ENCODE measurements at places on chromosomes 12 and 14.

DNA sequence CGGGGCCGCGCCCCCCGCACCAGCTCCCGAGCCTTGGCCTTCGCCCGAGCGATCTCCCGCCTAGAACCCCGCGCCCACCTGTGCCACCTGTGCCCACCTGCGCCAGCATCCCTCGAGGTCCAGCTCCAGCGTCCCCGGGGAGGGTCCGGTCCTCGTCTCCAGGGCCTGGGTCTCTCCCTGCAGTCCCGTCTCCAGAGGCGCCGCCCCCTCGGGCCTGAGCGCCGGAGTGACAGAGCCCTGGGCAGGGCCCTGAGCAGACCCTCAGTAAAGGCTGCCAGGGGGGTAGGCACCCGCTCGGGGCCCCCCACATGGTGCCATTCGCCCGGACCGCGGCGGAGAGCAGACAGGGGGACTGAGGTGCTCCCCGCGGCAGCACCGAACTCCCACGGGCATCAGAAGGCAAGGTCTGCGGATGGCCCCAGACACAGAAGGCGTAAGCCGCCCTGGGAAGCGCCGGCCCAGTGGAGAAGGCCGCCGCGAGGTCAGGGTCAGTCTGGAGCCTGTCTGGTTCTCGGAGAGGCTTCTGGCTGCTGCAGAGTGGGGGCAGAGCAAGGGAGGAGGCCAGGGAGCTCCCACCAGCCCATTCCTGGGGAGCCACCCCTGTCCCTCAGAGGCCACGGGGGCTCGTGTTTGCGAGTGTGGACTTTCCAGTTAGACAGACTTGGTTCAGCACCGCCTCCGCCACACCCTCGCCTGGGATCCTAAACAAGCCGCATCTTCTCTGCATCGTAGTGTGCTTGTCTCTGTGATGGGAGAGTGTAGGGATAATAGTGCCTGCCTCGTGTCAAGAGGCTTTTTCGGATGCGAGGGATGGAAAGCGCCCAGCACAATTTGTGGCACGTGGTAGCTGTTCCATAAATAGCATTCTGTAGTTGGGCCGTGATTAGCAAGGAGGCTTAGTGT lies 1.1 kb upstream of the PPP1R13B start:
- no peak for DNase-seq

GRCh38 chr12:19168644-19169043 lies 39.1 kb downstream of the PLEKHA5 start:
- no peak for DNase-seq

- no peak for DNase-seq
These were observed 55.8 kb downstream of the NUMB start for GRCh38 chr14:73402579-73402978.

DNA sequence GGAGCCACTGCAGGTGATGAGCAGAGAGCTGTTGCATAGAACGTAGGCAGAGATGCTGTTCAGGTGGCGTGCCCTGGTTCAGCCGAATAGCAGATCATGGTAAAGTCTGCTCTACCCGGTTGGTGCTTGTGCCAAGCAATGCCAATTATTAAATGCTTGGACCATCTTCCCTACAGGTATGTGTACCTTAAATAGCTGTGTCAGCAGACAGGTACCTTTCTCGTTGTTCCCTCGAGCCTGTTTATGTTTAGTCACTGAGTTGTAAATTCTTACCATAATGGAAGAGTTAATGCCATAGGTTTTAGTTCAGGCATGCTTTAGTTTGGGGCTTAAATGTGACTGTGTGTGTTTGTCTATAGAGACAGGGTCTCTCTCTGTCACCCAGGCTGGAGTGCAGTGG lies 112.5 kb upstream of the CPM start:
- no peak for DNase-seq

- DNase-seq, result no peak
These were observed 59.3 kb upstream of the KCNA5 start for GRCh38 chr12:4984344-4984743.

- DNase-seq, result no peak
These were observed 17.1 kb downstream of the HELB start for GRCh38 chr12:66319266-66319954.

GRCh38 chr12:126201981-126202537 lies 1136.8 kb downstream of the AACS start:
- no peak for DNase-seq

- DNase-seq, result peak; percentile 20
These were observed at the start of gene CCDC63 for GRCh38 chr12:110846615-110847566. CCDC63 (plus strand) TSS chr12:110846987; CDS start chr12:110852955, 5,968 bp downstream.

DNA sequence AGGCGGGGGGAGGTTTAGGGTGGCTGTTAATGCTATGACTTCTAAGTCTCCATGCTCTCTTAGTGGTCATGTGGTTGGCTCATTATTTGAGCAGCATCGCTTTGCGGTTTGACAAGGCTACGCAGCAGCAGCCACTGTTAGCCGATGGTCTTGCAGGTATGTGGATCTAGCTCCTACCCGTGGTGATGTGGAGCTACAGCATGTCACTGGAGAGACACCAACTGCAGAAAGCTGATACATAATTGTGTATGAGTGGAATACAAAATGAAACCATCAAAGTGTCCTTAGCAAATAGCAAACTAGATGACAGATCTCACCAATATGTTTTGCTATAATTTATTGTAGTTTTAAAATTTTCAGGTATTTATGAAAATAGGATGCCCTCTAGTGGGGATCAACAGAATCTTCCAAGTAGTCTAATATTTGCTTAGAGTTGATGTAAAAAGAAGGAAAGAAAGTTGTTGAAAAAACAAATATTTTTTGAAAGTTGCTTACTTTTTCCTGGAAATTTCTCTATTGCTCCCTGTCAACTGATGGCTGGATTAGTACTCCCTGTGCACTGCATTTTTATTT lies 94.9 kb downstream of the NAV3 start:
- peak; percentile 89 for DNase-seq

DNA sequence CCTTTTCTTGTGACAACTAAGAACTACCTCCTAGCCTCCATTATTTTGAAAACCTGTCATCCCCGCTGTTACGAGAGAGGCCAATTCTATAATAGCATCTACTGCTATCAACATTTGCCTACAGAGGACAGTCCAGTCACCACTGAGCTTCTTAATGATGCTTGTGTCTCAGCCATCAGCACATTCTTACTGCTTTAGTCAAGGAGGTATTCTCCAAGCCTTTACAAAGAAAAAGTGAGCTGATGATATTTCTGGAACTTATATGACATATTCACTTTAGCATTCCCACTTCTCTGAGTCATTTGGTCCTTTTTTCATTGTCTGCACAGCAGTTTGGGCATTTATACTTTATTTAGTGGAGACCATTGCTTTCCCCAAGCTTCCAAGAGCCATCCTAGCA lies 497.7 kb upstream of the RPL10L start:
- no peak for DNase-seq

DNA sequence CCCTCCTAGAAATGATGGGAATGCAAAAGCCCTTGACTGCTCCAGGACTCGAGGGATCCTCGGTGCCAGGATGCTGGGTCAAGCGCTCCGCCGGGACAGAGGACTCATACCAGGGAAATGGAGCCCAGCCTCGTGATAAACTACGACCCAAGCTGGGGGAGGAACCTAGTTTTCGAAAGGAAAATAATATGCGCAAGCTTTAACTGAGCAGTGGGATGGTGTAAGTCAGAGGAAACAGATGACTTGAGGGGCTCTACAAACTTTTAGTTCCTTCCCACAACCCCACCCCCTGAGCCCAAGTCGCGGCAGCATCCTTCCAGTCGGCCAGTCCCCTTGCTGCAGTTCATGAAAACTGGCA lies 654 bp upstream of the SUPT16H start:
- DNase-seq, result no peak

DNA sequence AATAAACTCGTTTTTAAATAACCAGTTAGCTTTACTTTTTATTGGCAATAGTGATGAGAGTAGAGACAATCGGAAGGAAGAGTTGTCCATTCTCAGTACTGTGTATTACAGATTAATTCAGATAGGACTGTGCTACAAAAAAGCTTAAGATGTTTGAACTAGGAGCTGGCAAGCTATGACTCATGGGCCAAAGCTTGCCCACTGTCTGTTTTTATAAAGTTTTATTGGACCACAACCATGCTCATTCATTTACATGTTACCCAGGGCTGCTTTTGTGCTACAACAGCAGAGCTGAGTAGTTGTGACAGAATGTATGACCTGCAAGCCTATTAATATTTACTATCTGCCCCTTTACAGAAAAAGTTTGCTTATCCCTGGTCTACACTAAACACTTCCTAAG lies 19.4 kb downstream of the GNS start:
- DNase-seq, result no peak

- DNase-seq, result no peak
These were observed 83.2 kb downstream of the PPP2R5C start for GRCh38 chr14:101844751-101845150.

GRCh38 chr12:30417697-30418231 lies 277.9 kb downstream of the IPO8 start:
- no peak for DNase-seq

DNA sequence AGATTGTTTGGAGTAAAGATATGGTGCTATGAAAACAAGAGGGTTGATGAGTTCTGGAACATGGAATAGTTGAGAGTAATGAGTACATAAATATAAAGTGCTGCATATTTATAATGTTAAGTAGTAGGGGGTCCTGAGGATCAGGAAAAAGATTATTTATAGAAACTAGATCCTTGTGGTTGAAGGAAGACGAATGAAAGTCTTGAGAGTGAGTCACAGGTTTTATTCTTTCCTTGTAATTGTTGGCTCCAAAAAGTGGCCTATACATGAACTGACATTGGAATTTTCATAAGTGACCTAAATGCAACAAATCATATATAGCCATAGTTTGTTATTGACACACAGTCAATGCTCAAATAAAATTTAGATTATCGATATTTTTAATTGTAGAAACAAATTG lies 440.4 kb upstream of the PRICKLE1 start:
- no peak for DNase-seq

- no peak for DNase-seq
These were observed 2.2 kb downstream of the NPFF start for GRCh38 chr12:53505086-53505485.

DNA sequence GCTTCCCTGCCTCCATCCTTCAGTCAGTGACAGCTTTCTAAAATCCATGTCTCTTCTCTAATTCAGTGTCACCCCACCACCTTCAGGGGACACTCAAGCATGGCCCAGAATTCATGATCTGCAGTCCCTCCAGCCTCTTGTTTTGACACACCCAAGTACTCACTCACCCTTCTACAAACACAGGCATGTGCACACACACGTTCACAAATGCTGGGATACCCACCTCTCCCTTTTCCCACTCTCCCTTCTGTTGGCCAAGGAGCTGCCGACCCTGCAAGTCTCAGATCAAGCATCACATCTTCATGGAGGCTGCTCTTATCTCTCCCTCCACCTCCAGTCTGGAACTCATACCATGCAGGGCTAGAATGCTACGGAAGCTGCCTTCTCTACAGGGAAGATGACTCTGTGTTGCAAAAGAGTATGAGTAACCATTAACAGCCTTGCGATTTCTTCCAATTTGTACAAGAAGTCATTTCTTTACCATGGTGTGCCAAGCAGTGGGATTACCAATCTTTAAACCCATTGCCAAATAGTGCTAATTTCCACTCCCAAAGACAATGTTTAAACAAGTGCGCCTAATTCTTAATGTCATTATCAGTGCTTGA lies 196.1 kb downstream of the BCL11B start:
- DNase-seq, result no peak

- no peak for DNase-seq
These were observed 134.6 kb upstream of the EVL start for GRCh38 chr14:99930420-99931274.

GRCh38 chr12:123109319-123109772 lies 41.5 kb downstream of the PITPNM2 start:
- no peak for DNase-seq

DNA sequence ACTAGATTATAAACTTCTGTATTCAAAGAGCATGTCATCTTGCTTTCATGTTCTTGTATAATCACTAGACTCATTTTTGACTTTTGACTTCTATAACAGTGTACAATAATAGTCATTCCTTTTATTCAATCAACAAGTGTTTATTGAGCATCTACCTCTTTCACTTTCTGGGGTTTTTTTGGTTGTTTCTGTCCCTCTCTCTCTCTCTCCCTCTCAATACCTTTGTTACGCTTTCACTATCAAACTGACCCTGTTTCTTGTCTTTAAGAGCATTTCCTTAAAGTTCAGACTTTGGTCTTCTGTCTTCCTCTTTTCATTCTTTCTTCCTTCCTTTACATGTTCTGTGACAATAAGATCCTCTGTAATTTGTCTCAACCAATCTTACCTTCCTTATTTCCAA lies 49.5 kb downstream of the GPR137C start:
- no peak for DNase-seq

GRCh38 chr14:104976198-104977007 lies 1.8 kb downstream of the AHNAK2 start:
- DNase-seq, result peak; percentile 80

GRCh38 chr12:21416511-21417121 lies 20.8 kb upstream of the PYROXD1 start:
- no peak for DNase-seq

DNA sequence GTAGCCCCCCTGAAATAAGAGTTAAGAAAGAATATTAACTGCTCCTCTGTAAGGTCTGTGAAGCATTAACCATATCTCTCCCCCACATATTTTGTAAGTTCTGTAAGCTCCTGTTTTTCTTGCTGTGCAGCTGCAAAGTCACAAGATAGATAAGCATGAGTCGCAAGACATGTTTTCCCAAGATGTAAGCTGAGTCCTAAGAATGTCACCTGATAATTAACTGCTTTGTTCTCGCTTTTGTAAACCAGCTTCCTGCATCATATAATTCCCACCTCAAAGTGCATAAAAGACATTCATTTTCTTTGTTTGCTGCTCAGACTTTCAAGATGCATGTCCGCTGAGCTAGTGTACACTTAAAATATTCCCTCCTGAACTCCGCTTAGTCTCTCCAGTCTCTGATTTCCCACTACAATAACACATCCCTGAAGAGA lies 27.0 kb upstream of the PHC1 start:
- no peak for DNase-seq

DNA sequence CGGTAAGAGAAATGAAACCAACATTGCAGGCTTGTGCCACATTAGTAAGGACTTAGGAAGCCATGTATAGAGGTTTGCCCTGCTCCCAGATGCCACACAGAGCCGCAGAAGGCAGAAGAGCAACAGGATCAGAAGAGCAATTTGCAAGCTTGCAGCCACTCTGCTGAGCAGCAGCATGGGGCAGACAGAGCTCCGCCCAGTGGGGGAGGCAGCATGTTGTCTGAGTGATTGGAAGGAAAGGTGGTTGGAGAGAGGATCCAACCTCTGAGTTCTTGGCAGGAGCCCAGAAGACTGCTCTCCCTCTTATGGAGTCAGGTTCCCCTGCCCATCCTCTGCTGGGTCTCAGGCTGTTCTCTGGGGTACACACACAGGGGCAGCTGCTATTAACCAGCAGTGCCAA lies 2.3 kb upstream of the KRT6A start:
- DNase-seq, result no peak

GRCh38 chr12:69879007-69879960 lies 54.3 kb downstream of the MYRFL start:
- DNase-seq, result peak; percentile 72

GRCh38 chr12:21169878-21170472 lies 39.0 kb downstream of the SLCO1B1 start:
- DNase-seq, result peak; percentile 51

GRCh38 chr12:12221560-12221959 lies 45.3 kb downstream of the LRP6 start:
- no peak for DNase-seq
